ENCODE measurements at places on chromosomes 1 and 21.

GRCh38 chr1:109963864-109964263 lies 20.7 kb upstream of the AHCYL1 start:
- no peak for DNase-seq

GRCh38 chr1:154352581-154353459 lies 27.5 kb downstream of the ATP8B2 start:
- DNase-seq = peak; percentile 41

DNA sequence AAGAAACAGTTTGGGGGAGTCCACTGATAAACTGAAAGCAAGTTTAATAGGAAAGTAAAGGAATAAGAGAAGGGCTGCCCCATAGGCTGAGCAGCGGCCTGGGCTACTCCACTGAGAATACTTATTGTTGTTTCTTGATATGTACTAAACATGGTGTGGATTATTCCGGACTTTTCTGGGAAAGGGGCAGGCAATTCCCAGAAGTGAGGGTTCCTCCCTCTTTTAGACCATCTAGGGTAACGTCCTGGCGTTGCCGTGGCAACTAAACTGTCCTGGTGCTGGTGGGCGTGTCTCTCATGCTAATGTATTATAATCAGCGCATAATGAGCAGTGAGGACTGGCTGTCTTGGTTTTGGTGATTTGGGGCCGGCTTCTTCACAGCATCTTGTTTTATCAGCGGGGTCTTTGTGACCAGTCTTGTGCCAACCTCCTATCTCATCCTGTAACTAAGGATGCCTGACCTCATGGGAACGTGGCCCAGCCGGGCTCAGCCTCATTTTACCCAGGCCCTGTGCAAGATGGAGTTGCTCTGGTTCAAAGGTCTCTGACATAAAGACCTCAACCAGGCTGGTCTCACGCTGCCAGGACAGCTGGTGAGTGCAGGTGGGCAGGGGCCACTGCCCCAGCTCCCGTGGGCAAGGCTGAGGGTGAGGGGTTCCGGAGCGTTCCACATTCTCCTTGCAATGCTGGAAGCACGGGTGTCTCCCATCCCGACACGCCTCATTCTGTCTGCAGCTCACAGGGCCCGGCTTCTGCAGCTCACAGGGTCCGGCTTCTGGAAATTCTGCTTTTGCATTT lies 19.6 kb upstream of the C1orf159 start:
- no peak for DNase-seq

GRCh38 chr21:36433059-36433709 lies 46.7 kb downstream of the CLDN14 start:
- DNase-seq = no peak

- DNase-seq = no peak
Observed at GRCh38 chr1:233112186-233113008, 162.0 kb downstream of the NTPCR start.

DNA sequence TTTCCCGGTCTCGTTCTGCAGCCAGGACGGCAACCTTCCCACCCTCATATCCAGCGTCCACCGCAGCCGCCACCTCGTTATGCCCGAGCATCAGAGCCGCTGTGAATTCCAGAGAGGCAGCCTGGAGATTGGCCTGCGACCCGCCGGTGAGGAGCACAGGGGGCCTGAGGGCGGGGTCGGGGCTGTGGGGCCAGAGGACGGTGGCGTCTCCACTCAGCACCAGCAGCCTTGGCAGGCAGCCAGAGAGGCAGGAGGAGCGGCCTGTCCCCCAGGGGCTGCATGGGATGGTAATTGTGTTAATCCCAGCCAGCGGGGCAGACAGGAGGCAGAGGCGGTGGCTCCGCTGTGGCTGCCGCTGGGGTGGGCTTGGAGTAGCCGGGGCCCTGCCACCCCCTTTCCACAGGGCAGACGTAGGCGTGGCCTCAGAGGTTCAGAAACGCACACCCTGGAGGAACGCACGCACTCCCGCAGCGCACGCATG lies 12.1 kb downstream of the SAMD11 start:
- peak; percentile 92 for DNase-seq

- no peak for DNase-seq
Observed at GRCh38 chr1:161805399-161806197, 39.5 kb downstream of the ATF6 start.

- no peak for DNase-seq
Observed at GRCh38 chr1:203555076-203555475, 61.1 kb downstream of the OPTC start.

DNA sequence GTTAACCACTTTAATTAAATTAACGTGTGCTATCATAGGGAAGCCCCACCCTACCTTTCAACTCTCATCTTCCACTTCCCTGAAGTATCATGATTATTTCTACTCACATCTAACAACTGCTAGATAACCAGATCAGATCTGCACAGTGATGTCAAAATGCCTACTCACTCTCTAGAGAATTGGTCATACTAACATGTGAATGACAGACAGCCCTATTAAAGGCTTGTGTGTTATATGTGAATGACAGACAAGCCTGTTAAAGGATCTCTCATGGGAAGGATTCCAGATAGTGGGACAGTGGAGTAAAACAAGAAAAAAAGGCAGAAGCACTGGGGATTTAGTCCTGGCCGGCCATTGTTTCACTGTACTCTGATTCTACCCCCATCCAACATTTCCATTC lies 12.6 kb downstream of the VTCN1 start:
- no peak for DNase-seq

DNA sequence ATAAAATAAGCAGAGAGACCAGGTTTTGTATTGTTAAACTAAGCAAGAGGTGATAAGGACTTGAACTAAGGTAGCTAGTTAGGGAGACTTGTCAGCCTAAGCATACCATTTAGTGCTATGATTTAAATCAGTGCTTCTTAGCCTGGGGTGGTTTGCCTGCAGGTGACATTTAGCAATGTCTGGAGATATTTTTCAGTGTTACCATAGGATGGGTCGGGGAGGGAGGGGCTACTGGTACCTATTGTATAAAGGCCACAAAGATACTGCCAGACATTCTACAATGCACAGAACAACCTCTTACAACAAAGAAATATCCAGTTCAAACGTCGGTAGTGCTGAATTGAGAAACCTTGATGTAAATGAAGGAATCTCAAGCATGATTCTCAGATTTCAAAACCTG lies 3.3 kb downstream of the ATP5PB start:
- DNase-seq = no peak

- DNase-seq = no peak
Observed at GRCh38 chr1:212970085-212970484, 19.7 kb downstream of the VASH2 start.

DNA sequence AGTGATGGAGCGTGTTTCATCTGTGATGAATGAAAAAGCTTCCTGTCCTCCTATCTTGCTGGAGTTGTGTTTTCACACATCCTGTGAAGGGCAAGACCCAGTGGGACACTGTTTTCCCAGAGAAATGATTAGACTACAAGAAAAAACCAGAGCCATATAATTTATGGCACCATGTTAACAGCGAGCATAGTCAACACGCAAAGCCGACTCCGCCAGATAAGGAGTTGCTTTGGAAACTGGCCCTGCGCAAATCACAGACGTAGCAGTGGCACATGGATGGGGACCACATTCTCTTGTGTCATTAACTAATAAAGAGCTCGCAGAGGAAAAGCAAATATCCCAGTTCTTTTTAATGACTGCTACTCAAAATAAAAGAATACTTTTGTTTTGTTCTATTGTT lies 471.2 kb upstream of the RUNX1 start:
- no peak for DNase-seq

GRCh38 chr1:226743259-226743658 lies 4.2 kb upstream of the ITPKB start:
- no peak for DNase-seq

- DNase-seq = no peak
Observed at GRCh38 chr1:44019466-44019948, 11.8 kb downstream of the SLC6A9 start.

DNA sequence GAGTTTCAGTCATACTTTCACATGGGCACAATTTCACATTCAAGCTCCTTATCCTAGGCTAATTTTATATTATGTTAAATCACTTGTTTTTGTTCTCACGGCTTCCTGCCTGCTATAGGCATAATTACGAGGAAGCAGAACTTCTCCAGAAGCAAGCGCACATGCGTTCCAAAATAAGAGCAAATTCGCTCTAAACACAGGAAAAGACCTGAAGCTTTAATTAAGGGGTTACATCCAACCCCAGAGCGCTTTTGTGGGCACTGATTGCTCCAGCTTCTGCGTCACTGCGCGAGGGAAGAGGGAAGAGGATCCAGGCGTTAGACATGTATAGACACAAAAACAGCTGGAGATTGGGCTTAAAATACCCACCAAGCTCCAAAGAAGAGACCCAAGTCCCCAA lies at the start of gene CORT:
Gene CORT (plus strand): TSS at position 281 of the 400 bp plus-strand sequence. CDS start 193 bp downstream, outside the sequence.
- no peak for DNase-seq

DNA sequence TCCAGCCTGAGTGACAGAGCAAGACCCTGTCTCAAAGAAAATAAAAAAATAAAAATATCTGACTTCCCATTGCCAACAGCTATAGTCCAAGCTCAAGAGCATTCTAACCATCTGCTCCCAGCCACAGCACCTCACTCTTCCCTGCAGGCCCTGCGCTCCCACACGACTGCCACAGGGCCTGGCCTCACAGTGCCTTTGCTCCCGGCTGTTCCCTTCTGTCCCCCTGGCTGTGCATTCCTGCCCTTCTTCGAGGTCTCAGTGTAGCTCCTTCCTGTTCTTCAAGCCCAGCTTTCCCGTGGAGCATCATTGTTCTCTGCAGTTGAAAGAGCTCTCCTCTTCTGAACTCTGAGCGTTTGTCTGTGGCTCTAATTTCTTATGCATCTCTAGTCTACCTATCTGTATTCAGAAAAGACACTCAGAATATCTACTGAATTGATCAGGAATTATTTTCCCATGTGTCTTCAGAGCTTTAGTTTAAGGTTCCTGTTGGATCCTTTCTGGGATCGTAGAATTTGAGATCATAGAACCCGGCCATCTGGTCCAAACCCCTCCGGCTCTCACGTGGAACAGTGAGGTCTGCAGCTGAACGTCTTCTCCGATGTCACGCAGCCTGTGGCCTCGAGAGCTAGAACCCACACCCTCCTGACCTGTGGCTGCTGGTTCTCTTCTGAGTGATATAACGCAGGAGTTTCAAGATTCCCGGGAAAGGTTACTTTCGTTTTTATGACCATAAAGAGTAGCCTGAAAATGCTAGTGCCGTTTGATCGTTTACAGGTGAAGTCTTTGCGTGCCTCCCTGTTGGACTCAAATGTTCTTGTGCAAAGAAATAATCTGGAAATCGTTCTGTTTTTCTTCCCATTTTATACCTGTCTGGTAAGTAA lies 54.4 kb downstream of the DOP1B start:
- no peak for DNase-seq

DNA sequence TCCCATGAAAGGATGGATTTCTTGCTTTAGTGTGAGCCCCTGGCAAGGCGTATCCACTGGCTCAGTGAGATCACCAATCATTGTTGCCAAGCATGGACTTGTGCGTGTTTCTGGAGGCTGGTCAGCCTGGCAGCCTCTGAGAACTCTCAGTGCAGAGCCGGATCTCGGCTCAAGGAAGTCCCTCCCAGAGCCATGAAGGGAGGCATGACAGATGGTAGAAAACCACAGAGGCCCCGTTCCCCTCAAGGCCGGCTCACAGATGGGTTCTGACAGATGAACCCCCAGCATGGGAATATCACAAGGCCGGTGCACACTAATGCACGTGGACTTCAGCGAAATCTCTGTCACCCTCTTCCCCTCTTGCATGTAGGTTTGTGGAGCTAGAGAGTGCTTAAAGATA lies 290.5 kb downstream of the AJAP1 start:
- DNase-seq = no peak

DNA sequence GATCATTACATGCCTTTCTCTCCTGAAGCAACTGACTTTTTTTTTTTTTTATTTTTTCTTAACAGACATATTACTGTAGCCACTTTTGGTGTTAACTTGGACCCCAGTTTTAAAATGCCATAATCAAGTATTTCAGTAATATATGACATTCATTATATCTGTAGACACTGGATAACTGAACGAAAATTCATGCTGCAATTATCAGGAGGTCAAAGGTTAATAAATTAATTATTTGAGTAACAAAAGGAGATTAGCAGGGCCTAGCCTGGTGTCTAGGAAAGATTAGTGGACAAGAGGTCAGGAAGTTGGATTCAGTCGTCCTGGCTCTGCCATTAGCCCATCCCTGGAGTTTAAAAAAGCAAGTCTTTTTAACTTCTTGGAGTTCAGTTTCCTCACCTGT lies 168.1 kb downstream of the TGFBR3 start:
- no peak for DNase-seq

DNA sequence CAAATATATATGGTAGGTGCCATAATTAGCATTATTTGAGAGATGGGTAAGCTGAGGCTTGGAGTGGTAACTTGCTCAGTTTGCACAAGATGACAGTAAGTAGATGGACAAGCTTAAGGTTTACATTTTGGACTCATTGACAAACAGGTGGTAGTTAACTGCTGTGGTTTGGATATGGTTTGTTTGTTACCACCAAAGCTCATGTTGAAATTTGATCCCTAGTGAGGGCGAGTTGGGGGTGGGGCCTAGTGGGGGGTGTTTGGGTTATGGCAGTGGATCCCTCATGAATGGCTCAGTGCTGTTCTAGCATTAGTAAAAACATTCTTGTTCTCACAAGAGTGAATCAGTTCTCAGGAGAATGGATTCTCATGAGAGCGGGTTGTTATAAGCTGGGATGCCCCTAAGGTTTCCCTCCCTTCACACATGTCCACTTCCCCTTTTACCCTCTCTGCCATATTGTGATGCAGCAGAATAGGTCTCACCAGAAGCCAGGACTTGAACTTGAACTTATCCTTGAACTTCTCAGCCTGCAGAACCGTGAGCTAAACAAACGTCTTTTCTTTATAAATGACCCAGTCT lies 6.6 kb upstream of the PRRX1 start:
- DNase-seq = no peak

- DNase-seq = no peak
Observed at GRCh38 chr1:4048076-4048475, 148.0 kb upstream of the C1orf174 start.

DNA sequence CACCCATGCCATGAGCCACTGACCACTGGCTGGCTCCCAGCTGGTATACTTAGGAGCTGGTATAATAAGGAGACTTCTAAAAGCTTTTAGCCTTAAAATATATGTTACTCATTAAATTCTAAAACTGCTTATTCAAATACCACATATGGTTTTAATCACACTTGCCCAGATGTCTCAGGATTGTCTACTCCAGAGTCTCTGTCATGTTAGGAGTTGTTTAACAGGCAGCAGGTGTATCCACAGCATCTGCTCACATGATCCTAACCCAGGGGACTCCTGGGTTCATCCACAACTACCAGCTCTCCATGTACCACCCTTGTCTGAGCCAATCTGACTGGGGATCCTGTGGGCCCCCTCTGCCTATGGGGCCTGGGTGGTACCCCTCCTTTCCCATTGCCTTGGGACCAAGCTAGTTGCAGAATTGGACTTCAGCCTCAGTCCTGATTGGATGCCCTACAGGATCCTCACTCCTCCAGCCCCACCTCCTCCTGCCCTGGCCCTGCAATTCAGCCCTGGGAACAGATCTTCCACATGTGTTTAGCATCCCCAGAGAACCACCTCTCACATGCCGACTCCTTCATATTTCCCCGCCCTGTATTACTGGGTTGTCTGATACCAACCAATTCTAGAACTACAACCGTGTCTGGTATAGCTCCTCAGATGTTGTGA lies 61.3 kb downstream of the BCAR3 start:
- no peak for DNase-seq

DNA sequence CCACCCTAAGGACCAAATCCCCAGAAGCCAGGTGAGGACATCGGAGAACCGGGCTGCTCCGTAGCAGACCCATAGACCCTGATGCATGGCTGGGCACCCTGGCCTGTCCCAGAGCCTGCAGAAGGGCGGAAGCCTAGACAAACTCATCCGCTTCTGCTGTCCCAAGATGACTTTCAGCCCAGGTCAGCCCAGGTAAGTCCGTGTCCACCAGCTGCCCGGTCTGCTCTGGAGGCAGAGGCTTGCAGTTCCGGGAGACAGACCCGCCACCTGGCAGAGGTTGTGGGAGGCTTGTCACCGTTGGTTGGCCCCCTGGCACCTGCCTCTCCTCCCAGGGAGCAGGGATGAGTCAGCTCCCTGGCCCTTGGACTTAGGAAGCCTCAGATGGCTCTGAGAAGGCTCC lies 22.8 kb upstream of the POFUT2 start:
- DNase-seq = no peak

Data from HAP-1 (cell line).